ENCODE measurements at places on chromosomes 5 and 9.

- DNase-seq = peak; percentile 60
Observed at GRCh38 chr5:178793151-178793550, 62.7 kb upstream of the ZNF354A start.

DNA sequence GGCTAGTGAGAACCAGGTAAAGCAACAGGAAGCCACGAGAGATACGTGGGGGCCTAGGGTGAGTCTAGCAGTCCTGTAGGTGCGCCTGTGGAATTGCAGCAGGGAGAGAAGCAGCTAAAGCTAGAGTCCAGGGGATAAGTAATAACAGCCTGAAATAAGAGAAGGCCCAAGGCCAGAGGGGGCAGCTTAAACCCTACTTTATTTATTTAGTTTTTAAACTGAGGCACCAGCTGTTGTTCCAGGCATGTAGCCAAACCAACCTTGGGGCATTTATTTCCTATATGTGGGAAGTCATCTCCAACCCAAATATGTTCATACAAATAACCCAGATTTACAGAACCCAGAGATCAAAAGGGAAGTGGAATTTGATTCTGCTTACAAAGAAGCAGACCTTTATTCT, 93.5 kb downstream of the GLDC start:
- peak; percentile 66 for DNase-seq

GRCh38 chr9:120998111-120998510, 52.0 kb downstream of the C5 start:
- no peak for DNase-seq

DNA sequence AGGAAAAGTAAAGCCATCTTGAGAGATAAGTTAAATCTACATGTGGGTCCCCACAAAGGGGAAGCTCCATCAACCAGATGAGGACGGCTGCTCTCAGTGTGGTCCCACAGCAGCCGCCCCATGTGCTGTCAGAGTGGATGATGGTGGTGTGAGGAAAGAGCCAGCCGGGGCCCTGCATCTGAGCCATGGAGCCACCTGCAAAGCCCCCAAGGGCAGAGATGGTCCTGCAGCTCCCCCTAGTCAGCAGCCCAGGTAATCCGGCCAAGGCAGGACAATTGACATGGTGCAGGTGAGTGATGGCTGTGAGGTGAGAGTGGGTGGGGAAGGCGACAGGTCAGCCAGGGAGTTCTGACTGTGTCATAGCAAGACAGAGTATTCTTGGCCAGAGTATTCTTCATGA, 458.8 kb downstream of the ICE1 start:
- no peak for DNase-seq

DNA sequence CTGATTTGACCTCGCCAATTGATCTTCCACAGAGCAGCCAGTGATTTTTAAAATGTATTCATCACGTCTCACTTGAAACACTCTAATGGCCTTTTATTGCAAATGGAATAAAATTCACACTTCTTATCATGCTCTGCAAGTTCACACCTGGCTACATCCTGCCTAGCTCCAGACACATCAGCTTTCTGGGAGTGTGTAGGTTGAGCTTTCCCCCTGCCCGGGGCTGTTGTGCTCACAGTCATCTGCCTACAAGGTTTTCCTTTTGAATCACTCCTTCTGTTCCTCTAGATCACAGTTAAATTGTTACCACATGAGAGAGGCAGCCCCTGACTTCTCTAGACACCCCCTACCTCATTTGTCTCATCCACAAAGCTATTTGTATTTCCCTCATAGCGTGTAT, 674.5 kb downstream of the PRELID2 start:
- no peak for DNase-seq

DNA sequence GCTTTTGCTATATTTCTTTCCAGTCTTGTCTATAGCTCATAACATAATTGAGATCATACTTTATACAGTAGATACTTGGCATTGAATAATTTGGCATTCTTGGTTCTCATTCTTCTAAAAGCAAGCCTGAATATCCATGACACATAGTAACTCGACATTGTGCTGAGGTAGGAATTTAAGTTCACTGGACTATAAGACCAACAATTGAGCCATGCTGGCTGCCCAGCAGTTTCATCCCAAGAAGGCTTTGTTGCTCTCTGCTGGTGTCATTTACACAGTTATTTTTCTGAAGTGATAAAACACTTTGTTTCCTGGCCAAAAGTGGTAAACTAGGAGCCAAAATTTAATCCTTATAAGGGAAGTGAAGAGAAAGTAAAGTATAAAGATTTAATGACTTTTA, 192.0 kb downstream of the ADAMTSL1 start:
- no peak for DNase-seq

DNA sequence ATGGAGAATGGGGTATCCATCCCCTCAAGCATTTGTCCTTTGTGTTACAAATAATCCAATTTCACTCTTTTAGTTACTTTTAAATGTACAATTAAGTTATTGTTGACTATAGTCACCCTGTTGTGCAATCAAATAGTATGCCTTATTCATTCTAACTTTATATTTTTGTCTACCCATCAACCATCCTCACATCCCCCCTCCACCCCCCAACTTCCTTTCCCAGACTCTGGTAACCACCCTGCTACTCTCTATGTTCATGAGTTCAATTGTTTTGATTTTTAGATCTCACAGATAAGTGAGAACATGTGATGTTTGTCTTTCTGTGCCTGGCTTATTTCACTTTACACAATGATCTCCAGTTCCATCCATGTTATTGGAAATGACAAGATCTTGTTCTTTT, 15.4 kb upstream of the RANBP17 start:
- DNase-seq = no peak

DNA sequence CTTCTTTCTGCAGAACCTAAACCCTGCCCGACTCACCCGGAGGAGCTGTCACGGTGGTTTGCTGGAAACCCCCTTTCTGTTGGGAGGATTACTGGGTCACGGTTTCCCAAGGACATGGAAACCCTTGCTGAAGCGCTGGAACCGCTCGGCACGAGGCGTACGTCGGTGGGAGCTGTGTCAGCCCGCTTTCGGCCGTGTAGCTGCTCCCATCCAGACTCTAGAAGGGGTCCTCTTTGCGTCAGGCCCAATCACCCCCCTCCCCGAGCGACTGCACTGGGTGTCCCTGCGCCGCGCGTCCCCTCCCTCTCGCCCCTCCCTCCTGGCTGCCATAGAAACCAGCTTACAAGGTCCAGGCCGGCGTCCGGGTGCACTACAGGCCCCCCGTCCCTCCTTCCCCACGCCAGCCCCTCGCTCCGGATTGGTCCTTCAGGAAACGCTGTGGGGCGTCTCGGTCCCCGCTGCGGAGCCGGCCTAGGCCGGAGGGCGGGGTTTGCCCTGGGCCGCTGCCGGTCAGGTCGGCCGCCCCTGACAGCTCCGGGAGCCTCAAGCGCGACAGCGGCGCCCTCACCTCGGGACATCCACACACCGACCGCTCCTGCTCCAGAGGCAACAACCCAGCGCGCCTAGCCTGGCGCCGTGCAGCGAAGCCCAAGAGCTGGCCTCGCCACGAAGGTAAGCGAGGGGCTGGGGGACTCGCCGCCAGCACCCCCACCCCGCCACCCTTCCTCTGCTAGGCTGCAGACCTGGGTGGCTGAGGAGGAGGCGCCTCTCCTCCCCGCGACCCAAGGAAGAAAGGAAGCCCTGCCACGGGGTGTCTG, at the start of gene NIM1K:
Gene NIM1K, plus strand, starts transcription at position 486 of the 818 bp plus-strand sequence. CDS start 53,551 bp downstream, outside the sequence.
- no peak for DNase-seq
